ENCODE measurements at places on chromosomes 7 and 10. TPM values are rescaled to one million over a fixed set of nuclear protein-coding genes. Genes with fewer than 3 reads are reported as not detected.

The TMEM139 gene
- 0.91 TPM for total RNA-seq

The TMEM176A gene
- total RNA-seq, result not detected

The GPR158 gene
- total RNA-seq, result not detected

The CALN1 gene
- 0.52 TPM for total RNA-seq

The SLC13A1 gene
- not detected for total RNA-seq

The DDX50 gene
- total RNA-seq, result 39.7 TPM

The LRRC4 gene
- not detected for total RNA-seq

The AKR1C4 gene
- total RNA-seq, result not detected

The PSD gene
- total RNA-seq, result 2.9 TPM

The HDAC9 gene
- total RNA-seq, result 10.4 TPM

The SNX10 gene
- 14.4 TPM for total RNA-seq

The CYP26A1 gene
- not detected for total RNA-seq

The KCND2 gene
- not detected for total RNA-seq

The DKK1 gene
- total RNA-seq, result not detected

All from CD4-positive, CD25-positive, alpha-beta regulatory T cell (primary cell).